Thoracic aorta endothelial cell (primary cell): ENCODE measurements at places on chromosomes 2 and 18. TPM values are rescaled to one million over a fixed set of nuclear protein-coding genes. Genes with fewer than 3 reads are reported as not detected.

Gene PCARE
- not detected in 2 replicates for total RNA-seq

Gene SLC8A1
- total RNA-seq, result 2.0 and 7.0 TPM in 2 replicates

Gene UBXN4
- total RNA-seq, result 114 and 121 TPM in 2 replicates

Gene WIPF1
- total RNA-seq, result 20.2 and 21.1 TPM in 2 replicates

Gene NDUFV2
- total RNA-seq, result 211 and 234 TPM in 2 replicates

Gene GNAL
- total RNA-seq, result 0.66 and 3.5 TPM in 2 replicates

Gene DES
- not detected in 2 replicates for total RNA-seq

Gene VWA3B
- total RNA-seq, result 0.07 TPM in 1 of 2 replicates, not detected in the other

Gene THSD7B
- total RNA-seq, result under 0.01 TPM in 2 replicates

Gene SPOPL
- 23.7 and 25.9 TPM in 2 replicates for total RNA-seq

Gene DNAH6
- total RNA-seq, result under 0.01 and 0.14 TPM in 2 replicates

Gene RMC1
- 23.5 and 28.2 TPM in 2 replicates for total RNA-seq

Gene CABLES1
- total RNA-seq, result 19.0 and 34.2 TPM in 2 replicates

Gene MC5R
- not detected in 2 replicates for total RNA-seq

Gene OTX1
- total RNA-seq, result 0.27 and 0.36 TPM in 2 replicates

Gene MEP1B
- 0.13 TPM in 1 of 2 replicates, not detected in the other for total RNA-seq

Gene PLCL1
- total RNA-seq, result 9.6 and 9.7 TPM in 2 replicates

Gene STPG4
- total RNA-seq, result 0.13 and 0.65 TPM in 2 replicates
